ENCODE measurements at places on chromosomes 2 and 18.

GRCh38 chr2:10188211-10188610 lies 65.7 kb downstream of the RRM2 start:
- DNase-seq: no peak

DNA sequence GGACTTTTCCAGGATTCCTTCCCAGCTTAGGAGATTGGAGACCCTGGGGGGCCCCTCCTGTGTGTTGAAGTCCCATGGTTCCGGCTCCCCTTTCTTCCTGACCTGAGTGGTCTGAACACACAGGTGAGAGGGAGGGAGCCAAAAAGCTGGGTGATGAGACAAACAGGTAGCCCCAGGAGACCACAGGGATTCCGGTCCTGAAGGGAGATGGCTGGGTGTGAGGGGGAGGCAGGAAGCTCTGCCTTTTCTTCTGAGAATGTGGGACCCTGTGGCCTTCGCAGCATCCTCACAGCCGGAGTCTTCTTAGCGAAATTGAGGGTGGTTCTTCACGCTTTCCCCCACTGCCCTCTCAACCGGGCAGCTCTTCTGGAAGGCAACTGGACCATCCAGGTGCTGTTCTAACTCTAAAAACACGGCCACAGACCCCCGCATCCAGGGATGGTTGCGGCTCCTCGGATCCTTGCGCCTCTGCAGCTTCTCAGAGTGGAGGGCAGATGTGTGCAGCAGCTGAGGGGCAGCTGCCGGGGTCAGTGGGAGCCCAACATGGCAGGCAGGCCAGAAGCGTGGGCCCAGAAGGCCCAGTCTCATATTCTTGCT lies 4.4 kb downstream of the SLC66A3 start:
- no peak for DNase-seq

- no peak for DNase-seq
These were observed 363.5 kb downstream of the CBLN2 start for GRCh38 chr18:72180689-72181088.

- DNase-seq: no peak
These were observed 82.0 kb upstream of the CCDC195 start for GRCh38 chr2:224798180-224798579.

- DNase-seq: no peak
These were observed 34.9 kb downstream of the MEX3C start for GRCh38 chr18:51162617-51163016.

DNA sequence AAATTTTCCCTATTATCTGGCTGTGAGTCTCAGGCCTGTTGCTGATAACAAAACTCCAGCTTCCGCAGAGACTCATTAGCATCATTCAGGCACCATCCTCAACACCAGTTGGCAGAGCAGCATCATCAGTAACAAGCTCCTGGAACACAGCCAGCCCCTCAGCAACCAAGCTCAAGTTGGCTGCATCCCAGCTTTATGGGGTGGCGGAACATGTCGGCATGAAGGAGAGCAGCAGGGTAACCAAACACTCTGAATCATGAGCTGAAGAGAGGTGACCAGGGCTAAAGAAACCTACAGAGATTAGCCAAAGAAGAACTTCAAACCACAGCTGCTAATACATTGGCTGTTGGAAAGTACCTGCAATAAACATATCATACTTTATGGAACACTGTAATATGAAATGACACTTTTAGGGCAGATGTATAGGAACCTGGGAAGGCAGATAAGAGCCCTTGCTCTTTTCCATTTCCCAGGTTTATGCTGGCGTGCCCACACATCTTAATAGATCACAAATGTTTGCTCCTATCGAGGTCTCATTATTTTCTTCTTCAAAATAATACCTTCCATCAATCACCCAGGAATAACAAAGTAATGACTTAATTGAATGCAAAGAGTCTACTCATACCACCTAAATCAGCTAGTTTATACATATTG lies 63.8 kb downstream of the PDE11A start:
- no peak for DNase-seq

DNA sequence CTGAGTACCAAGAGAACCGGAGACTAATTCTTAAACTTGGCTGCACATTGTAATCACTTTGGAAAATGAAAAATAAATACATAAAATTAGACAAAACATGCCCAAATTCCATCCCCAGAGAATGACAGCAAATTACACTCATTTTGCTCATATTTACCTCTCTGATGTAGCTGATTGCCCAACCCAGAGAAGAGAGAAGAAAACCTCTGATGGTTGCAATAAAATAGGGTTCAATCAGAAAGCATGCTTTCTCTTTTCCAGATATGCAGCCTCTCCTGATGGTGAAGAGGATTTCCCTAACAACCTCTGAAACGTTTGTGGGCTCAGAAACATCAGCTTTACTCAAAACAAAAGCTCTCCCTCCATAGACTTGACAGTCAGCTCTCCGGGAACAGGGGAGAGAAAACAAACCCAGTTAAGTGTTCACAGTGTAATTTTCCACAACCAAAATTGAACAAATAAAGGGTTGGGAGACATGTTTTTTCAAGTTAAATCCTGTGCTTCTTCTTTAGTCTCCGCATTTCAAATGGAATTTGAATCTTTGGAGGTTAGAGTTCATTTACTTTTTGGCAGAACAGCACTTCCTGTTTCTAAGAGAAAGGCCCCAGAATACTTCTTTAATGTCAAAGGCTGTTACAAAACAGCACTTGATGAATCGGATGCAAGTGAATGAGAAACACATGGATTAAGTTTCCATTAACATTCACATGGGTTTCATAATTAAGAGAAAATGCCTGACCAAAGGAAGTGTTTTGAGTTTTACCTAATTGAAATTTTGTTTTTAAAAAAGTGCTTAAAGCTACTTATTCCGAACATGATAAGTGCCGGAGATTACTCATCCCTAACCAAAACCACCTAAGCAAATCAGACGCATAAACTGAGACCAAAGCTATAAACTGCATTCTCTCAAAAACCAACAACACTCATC lies 570.1 kb upstream of the SYT4 start:
- DNase-seq: no peak

DNA sequence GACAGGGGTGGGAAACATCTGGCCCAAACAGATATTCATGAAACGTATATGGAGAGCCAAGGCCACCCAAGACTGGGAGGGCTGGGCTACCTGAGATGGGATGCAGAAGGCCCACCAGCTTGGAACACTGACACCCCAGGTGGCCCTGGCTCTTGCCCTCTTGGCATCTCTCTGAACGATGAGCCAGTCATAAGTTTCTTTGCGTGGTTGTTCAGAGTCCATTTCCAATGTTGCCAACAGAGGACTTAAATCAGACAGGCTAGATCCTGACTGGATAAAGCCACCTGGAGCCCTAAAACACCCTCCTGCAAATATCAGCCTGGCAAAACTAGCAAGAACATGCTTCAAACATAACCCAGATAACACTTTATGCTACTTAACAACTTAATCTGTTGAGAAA lies 42.6 kb downstream of the LPIN2 start:
- DNase-seq: no peak

DNA sequence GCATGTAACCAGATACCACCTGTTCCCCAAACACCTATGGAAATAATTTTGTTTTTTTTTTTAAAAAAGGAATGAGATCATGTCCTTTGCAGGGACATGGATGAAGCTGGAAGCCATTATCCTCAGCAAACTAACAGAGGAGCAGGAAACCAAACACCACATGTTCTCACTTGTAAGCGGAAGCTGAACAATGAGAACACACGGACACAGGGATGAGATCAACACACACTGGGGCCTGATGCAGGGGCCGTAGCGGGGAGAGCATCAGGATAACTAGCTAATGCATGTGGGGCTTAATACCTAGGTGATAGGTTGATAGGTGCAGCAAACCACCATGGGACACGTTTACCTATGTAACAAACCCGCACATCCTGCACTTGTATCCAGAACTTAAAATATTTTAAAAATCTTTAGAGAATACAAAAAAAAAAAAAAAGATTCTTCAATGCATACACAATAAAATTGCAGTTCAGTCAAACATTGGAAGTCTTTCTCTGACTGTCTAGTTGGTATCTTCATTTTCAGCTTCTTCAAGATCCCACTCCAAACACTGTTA lies 11.6 kb upstream of the CASP10 start:
- no peak for DNase-seq

DNA sequence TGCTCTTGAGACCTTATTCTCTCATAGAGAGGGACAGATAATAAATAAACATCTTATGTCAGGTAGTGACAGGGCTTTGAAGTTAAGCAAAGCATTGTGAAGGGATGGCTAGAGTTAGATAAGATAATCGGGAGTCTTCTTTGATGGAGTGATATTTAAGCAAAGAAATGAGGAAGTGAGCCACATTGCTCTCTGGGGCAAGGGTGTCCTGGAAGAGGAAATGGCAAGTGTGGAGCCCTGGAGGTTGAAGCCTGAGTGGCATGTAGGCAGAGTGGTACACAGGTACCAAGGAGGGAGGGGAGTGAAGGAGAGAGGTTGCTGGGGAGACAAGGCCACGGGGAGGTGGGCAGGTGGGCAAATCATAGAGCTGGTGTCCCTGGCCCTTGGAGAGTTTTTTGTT lies 110.2 kb downstream of the CTAGE1 start:
- DNase-seq: no peak

- DNase-seq: no peak
These were observed 30.6 kb upstream of the PPP1R1C start for GRCh38 chr2:181955010-181955409.

GRCh38 chr2:20633001-20633400 lies 17.9 kb downstream of the HS1BP3 start:
- DNase-seq: no peak

GRCh38 chr2:202278944-202279343 lies 13.4 kb downstream of the NOP58 start:
- no peak for DNase-seq

GRCh38 chr2:185643434-185643833 lies 95.2 kb upstream of the FSIP2 start:
- DNase-seq: no peak

GRCh38 chr2:207202645-207203044 lies 36.9 kb upstream of the KLF7 start:
- no peak for DNase-seq

- no peak for DNase-seq
These were observed 103.4 kb downstream of the ETAA1 start for GRCh38 chr2:67500541-67500940.
